ENCODE measurements at places on chromosomes 1 and 21. TPM values are rescaled to one million over a fixed set of nuclear protein-coding genes. Genes with fewer than 3 reads are reported as not detected.

The CYYR1 gene
- total RNA-seq = 16.1 TPM

The KLF17 gene
- total RNA-seq = 0.24 TPM

The NES gene
- total RNA-seq = 33.1 TPM

The TEDDM1 gene
- not detected for total RNA-seq

The OR2M3 gene
- not detected for total RNA-seq

The KRTAP10-9 gene
- total RNA-seq = not detected

The SPRR2E gene
- not detected for total RNA-seq

Data from omental fat pad (tissue), 4 donors.